ENCODE measurements at places on chromosomes 4 and X.
A peak's percentile ranks its signal among the peaks of the same experiment; 100 is the strongest.

GRCh38 chrX:146581981-146582712, 227.4 kb upstream of the CXorf51B start:
- peak; percentile 41 for DNase-seq

DNA sequence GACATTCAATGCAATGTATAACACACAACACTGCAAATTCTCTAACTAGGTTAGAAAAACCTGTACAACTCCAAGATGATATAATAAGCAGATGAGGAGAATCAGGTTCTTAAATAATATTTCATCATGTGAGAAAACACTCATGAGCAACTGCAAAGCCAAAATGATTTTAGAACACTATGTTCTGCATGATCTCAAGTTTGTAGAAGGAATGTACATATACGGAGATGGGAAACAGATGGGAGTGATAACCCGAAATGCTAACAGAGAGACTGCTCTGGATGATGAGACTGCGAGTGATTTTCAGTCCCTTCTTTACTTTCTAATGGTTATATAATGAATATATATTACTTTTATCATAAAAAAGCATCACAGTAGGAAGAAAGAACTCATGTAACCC, 80.9 kb downstream of the PCYT1B start:
- DNase-seq, result no peak

DNA sequence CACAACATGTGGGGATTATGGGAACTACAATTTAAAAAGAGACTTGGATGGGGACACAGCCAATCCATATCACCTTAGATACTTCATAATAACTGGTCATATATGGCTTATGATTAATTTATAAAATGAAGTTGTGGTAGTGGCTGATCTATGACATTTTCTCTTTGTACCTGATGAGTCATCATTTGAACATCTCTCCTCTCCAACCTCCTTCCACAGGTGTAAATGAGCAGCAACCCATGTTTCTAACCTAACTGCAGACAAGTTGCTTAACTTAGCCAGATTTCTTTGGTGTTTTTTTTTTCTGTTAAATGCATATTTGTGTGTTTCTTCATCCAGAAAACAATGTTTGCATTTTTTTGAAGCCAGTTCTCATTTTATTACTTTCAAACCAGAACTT, 42.6 kb downstream of the SPANXA2 start:
- DNase-seq, result no peak

- no peak for DNase-seq
Measured at GRCh38 chrX:15724911-15725310, 13.2 kb upstream of the CA5B start.

DNA sequence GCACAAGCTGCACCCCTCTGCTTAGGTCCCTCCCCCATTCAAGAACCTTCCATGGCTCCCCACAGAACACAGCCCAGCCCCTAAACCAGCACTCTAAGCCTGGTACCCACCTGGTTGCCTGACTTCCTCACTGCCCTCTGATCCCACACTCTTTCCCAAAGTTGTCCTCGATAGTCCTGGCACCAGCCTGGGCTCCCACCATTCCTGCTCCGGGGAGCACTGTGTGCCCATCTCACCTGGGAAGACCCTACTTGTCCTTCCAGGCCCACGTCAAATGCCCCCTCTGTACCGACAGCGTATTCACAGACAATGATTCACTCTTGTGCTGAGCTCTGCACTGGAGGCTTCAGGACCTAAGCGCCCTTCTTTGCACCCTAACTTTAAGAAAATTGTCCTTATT, 40.1 kb downstream of the ABLIM2 start:
- no peak for DNase-seq

GRCh38 chr4:92012899-92013867, 290.6 kb upstream of the GRID2 start:
- peak; percentile 59 for DNase-seq

DNA sequence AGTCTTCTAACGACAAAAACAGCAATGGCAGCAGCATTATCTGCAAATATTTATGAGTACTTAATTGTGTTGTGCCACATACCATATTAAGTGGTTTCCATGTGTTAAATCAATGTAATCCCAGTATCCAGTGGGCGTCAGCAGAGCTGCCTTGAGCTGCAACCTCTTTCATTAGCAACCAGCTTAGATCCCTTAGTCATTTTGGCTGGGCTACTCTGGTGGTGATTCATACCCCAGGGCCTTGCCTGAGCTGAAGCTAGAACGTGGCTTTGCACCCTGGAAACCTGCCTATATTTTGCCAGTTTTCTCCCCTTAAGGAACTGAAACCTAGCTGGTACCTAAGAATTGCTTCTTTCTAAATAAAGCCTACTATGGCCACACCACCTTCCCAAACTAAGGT, 474.3 kb upstream of the FTHL17 start:
- DNase-seq, result no peak

- no peak for DNase-seq
Measured at GRCh38 chrX:69366183-69366582, 137.9 kb upstream of the NALF2 start.

- DNase-seq, result no peak
Measured at GRCh38 chrX:134685668-134686067, 27.4 kb upstream of the PLAC1 start.

GRCh38 chr4:56666279-56666678, 14.8 kb downstream of the HOPX start:
- DNase-seq, result no peak

- DNase-seq, result no peak
Measured at GRCh38 chr4:102497986-102498385, 3.2 kb upstream of the NFKB1 start.

- no peak for DNase-seq
Measured at GRCh38 chr4:16237715-16238114, 11.4 kb upstream of the TAPT1 start.

GRCh38 chrX:151736685-151737084, 2.1 kb downstream of the CNGA2 start:
- no peak for DNase-seq

- DNase-seq, result no peak
Measured at GRCh38 chrX:16207634-16208033, 40.4 kb downstream of the MAGEB17 start.

DNA sequence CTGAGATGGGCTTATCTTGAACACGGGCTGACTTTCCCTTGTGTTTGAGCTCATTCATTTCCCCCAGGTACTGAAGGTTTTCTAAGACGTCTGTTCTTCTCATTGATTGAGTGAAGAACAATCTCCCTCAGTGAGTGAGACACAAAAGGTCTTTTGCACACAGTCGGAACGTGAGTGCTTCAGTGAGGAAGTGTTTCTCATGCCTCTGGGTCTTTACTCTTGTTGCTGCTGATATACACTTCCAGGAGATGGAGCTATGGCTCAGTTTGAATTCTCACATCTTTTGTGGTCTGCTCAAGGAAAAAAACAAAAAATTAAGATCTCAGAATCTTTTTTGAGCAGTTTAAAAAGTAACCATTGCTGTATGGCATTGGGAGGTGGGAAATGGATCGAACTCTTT, 981.9 kb upstream of the TENM3 start:
- DNase-seq, result no peak

- DNase-seq, result no peak
Measured at GRCh38 chr4:143253166-143253565, 68.4 kb downstream of the USP38 start.

GRCh38 chrX:153945956-153946943, 1.8 kb upstream of the RENBP start:
- DNase-seq, result no peak

DNA sequence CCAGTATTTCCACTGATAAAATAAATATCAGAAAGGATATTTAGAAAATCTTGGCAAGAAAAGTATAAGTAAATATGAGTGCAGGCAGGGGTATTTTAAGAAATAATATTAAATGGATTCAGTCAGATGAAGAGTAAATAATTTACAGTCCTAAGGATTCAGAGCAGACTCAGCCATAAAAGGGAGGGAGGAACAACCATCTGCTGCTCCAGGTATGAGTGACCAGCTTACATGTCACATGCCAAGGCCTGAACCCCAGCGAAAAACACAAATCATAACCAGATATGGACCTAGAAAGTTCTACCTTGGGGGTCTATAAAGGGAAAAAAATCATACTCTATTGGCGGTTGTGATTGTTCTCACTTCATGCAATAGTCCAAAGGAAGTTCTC, 166.8 kb downstream of the COL4A6 start:
- DNase-seq, result no peak

DNA sequence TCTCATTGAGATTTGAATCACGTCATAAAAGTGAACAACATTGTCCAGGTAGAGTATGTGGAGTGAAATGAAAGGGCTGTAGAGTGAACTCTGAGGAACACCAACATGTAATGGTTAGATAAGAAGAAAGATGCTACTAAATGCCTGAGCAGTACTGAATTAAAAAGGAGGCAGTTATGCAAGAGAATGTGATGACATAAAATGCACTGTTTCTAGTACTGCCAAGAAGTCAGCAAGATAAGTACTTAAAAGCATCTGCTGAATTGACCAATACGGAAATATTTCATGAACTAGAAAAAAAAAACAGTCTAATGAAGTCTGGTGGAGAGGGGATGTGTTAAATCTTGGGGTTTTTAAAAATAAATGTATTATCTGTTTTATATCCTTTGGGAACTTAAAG, 583.8 kb upstream of the GALNT7 start:
- no peak for DNase-seq

GRCh38 chrX:2521927-2522386, 21.2 kb upstream of the DHRSX start:
- no peak for DNase-seq

GRCh38 chr4:94833394-94833793, 75.6 kb downstream of the BMPR1B start:
- DNase-seq, result no peak

DNA sequence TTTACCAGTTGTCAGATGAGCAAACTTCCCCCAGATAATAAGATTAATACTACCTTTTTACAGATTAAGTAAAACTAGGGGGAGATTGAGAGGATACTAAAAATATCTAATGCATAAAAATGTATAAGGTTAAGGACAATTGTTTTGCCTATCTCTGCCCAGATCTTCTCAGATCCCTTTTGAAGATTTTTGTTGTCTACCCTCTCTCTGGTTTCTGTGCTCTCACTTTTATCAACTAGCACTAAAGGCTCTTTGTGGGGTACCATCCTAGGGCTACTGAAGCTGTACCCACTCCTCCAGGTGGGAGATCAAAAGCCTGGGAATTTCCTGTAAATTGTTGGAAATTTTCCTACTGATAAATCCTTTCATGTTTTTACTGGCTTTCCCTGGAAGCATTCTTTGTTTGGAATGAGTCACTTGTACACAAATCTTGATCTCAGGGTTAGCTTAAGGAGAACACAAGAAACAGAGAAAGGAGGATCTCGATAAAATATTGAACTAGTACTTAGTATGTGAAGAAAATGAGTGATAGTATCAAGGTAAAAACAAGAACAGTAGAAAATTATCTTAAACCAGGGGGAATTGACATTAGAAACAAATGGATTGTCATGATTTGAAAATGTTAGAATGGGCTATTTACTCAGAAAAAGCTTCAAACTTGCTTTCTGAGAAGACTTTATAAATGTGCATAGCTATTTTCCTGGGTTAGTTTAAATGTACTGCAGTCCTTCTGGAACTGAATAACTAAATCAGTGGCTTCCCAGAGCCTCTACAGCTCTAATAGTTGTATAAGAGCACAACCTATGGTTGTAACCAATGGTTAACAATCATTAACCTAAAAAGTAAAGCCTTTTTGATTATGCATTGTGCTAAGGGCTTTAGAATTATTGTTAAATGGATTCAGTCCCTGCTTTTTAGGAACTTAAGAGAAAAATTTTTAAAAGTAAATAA, 679.9 kb upstream of the MAGEB2 start:
- DNase-seq, result no peak

DNA sequence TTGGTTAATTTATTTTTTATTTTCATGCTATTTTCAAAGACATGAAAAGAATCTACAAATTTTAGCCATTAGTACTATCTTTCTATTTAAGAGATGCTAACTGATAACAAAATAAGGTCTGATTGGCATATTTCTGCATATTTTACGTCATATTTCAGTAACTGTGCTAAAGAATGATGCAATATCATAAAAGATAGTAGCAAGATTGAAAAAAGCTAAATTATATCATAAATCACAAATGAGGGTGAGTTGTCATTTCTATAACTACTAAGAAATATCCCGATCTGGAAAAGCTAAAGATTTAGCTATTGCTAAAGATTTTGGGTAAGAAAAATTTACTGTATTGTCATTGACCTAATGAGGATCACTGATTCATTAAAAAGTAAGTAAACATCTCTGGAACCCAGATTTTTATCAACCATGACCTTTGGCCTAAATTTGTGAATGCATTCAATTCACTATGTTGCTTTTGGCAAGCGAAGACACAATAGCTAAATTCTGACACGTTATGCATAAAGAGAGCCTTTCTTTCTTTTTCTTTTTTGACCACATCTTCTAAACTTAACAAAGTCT, 103.6 kb downstream of the HPGD start:
- DNase-seq, result no peak

- DNase-seq, result no peak
Measured at GRCh38 chr4:150212927-150213326, 134.7 kb downstream of the DCLK2 start.

- DNase-seq, result no peak
Measured at GRCh38 chrX:81708487-81708886, 506.6 kb downstream of the SH3BGRL start.
